ENCODE measurements at places on chromosomes 16 and 17.

GRCh38 chr17:80108036-80108971, 6.9 kb downstream of the GAA start:
- DNase-seq, result no peak

GRCh38 chr16:87198328-87198832, 118.8 kb downstream of the C16orf95 start:
- DNase-seq, result no peak

GRCh38 chr16:54932021-54932660, 1.5 kb downstream of the IRX5 start:
- no peak for DNase-seq

DNA sequence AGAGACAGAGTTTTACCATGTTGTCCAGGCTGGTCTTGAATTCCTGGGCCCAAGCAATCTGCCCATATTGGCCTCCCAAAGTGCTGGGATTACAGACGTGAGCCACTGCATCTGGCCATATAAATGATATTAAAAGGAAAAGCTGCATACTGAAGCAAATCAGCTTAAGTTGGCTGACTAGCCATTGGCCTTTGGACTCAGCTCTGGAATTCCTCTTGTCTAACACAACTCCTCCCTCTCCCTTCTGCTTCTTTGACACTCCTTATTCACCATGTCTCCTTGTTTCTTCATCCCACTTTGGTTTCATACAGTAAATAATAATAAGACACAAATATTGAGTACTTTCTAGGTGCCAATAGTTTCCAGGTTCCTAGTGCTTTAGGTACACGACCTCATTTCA, 7.5 kb downstream of the KRT12 start:
- DNase-seq, result no peak

DNA sequence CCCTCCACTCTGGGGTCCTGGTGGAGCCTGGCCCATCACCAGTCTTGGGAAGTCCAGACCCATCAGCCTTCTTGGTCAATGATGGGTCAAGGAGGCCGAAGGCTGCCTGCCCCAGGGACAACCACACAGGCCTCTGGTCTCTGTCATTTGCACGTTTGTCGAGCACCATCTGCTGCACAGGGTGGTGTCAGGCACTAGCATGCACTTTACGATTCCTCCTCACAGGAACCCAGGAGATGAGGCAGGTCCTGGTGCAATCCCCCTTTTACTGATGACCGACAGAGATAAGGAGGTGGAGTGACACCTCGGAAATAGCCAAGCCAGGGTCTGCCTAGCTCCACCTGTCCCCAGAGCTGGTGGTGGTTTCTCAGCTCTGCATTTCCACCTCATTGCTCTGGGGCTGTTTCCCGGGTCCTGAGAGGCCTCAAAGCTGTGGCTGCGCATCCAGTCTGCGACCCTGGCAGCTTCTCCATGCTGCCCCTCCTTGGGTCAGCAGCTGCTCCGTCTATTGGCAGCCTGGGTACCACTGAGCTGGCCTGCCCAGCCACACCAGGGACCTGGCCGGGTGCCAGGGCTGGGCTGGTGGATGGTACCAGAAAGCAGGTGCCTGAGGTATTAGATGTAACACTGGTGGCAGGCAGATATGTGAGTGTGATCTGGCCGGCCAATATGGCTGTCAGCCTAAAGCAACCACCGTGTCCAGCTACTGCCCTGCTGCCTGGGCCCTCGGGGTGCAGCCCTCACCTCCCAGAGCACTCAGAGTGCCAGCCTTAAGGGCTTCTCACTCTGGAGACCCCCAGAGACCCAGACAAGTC, 10.0 kb downstream of the MMP15 start:
- DNase-seq, result no peak

GRCh38 chr16:20399185-20399584, 5.4 kb downstream of the PDILT start:
- no peak for DNase-seq

DNA sequence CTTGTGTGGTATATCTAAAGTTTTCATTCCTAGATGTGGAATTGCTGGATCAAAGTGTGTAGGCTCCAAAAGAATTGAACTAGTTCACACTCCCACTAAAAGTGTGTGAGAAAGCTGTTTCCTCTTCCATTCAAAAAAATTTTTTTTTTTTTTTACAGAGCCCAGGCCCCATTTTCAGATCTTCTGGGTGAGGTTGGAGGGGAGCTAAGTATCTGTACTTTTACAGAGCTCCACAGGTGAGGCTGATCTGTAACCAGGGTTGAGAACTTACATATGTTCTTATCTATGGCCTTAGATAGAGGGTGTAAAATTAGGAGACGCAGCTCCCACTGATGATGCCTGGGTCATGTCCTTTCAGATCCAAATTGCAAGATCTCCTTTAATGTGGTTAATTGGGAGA, 31.9 kb downstream of the HLF start:
- DNase-seq, result no peak

GRCh38 chr17:63029541-63029940, 63.5 kb downstream of the TANC2 start:
- no peak for DNase-seq

GRCh38 chr17:36094746-36095145, 4.8 kb upstream of the CCL3 start:
- DNase-seq, result no peak

- DNase-seq, result no peak
Observed at GRCh38 chr16:87496447-87496801, 3.6 kb upstream of the ZCCHC14 start.

- peak; percentile 14 for DNase-seq
Observed at GRCh38 chr17:76968707-76969597, 100.7 kb downstream of the MGAT5B start.

GRCh38 chr16:21092951-21093350, 57.7 kb downstream of the DNAH3 start:
- DNase-seq, result no peak

DNA sequence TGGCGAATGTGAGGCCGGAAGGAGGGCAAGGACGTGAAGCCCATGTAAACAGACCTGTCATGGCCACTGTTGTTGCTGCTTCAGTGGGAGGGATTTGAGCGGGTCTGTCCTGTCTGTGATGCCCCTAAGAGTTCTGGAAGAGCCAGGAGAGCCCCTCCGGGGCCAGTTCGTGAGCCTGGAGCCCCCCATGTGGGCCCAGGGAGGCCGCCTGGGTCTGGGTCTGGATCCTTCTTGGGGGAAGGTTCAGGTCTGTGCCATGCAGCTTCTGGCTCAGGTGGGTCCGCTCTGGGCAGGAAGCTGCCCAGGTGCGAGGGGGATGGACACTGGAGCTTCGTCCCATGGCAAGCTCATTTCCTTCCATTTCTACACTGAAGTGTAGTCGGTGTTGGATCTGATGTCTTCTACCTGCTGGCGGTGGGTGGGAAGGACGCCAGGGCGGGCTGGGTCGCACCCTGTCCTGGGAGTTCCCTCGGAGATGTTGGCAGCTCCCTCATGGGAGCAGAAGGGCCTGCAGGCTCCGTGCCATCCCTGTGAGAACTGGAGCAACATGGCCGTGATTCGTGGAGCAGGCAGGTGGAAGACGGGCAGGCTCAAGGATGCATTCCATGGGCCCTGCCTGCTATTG, 11.2 kb upstream of the WFIKKN1 start:
- no peak for DNase-seq

- no peak for DNase-seq
Observed at GRCh38 chr16:8831871-8832716, 34.5 kb downstream of the PMM2 start.

GRCh38 chr17:70956726-70957125, 787.4 kb downstream of the KCNJ2 start:
- DNase-seq, result no peak

DNA sequence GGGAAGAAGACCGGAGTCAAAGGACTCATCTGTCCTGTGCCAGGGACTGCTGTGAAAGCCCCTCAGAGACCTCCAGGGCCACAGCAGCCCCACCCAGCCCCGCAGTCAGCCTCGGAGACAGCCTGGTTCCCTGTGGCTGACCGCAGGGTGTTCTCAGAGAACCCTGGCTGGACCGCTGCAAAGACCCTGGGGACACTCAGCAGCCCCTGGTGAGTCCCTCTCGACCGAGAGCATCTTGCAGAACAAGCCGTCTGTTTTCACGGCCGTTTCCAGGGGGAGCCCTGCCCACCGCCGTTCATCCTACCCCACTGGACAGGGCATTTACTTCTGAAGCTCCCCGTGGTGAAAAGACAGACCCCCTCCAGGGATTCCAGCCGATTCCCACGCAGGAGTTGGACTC, 10.3 kb downstream of the UBALD1 start:
- DNase-seq, result no peak

- DNase-seq, result no peak
Observed at GRCh38 chr16:66952430-66953110, 8.5 kb upstream of the CES3 start.

DNA sequence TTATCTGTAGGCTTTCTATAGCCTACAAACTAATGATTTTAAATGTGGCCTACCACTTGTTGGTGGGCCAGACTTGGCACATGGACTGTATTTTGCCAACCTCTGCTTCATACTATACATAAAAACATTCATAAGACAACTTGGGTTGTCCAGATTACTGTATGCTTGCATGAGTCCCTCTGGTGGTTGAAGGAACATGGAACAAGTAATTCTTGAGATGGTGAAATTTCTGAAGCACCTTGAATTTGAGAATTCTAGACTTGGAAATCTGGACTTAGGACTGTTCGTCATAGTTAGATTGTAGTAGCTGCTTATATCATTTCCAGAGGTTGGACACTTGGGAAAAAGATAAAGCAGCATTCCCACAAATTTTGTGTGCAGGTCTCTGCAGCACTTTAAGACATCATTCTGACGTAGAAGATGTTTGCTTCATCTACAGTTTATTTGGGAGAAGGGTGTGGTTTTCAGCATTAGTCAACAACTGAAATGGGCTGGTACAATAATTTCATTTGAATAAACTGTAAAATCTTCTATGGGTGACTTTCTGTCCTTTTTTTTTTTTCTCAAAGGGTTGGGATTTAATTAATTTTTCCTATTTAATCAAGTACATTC, 31.2 kb downstream of the NFATC3 start:
- DNase-seq, result no peak

- no peak for DNase-seq
Observed at GRCh38 chr17:16462070-16462864, 29.7 kb downstream of the LRRC75A start.

- no peak for DNase-seq
Observed at GRCh38 chr16:11642765-11643116, 25.5 kb upstream of the SNN start.

- DNase-seq, result no peak
Observed at GRCh38 chr17:62825182-62825581, 17.1 kb upstream of the MARCHF10 start.

DNA sequence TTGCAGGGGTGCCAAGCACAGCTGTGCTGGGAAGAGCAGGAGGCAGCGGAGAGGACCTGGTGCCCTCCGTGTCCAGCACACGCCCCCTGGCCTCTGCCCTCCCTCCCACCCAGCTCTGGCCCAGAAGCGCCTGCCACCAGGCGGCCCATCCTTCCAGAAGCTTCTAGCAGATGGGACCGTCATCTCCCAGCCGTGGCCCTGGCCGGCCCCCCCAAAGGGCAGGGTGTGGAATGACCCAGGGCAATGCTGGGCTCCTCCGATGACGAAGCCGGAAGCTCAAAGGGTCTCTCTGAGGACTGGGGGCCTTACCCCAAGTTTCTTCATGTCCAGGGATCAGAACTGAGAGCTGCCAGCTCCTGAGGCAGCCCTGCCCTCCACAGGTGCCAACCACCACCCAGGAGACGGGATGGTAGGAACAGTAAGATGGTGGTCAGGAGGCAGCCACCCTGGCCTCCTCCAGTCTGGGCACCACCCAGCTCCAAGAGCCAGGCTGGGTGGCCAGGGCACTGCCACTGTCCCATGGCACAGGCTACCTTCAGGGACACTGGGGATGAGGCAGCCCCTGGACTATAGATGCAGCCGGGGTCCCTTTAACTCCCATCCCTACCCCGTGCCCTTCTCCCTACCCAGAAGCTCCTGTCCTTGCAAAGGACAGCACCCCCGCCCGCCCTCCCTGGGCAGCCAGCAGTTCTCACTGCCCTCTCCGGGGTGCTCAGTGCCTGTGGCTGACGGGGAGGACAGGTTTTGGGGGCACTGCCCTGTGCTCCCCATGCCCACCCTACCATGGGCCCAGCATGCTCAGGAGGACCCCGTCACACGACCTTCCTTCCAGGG, 6.5 kb upstream of the CDH15 start:
- DNase-seq, result no peak

DNA sequence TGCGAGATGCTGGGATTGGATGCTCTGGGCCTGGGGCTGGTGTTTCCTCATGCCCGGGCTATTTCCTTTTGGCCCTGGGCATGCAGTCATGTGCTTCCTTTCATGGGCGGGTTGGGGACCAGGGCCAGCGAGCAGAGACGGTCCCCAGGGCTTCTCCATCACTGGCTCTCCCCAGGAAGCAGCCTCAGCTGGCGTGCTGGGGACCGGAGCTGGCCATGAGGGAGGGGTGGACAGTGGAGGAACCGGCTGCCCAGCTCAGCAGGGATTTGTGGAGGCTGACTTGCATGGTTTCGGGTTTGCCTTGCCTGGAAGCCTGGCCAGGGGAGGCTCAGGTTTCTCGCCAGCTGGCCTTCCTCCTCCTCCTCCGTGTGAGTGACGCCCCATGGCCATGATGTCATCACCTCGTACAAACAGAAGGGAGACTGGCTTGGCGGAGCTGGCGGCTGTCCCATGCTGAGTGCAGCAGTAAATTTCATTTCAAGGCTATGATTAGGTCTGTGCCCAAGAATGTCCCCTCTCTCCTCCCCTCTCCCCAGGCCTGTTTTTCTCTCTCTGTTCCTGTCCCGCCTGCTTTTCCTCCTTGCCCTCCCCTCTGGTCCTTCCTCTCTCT, 8.9 kb upstream of the TIMP2 start:
- DNase-seq, result no peak

- DNase-seq, result peak; percentile 9
Observed at GRCh38 chr17:1055751-1056645, 59.1 kb downstream of the TIMM22 start.

GRCh38 chr17:73208139-73208827, 15.4 kb downstream of the COG1 start:
- no peak for DNase-seq

DNA sequence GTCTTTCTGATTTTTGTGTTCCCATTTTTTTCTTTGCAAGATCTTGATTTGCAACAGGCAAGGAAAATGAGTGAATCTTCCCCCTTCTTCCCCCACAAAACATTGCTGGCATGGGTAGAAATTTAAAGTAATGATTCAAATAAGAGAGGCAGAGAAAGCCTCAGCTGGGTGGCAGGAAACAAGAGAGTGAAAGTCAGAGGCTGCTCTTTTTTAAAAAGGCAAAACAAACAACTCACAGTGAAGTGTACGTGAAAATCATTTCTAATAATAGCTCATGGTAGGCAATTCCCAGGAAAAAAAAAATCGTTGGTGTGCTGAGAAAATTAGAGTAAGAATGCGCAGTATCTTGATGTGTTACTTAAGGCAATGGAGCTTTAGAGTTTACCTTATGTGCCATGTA, 229.5 kb downstream of the FTO start:
- DNase-seq, result no peak
